ENCODE measurements at places on chromosomes 6 and 20.

DNA sequence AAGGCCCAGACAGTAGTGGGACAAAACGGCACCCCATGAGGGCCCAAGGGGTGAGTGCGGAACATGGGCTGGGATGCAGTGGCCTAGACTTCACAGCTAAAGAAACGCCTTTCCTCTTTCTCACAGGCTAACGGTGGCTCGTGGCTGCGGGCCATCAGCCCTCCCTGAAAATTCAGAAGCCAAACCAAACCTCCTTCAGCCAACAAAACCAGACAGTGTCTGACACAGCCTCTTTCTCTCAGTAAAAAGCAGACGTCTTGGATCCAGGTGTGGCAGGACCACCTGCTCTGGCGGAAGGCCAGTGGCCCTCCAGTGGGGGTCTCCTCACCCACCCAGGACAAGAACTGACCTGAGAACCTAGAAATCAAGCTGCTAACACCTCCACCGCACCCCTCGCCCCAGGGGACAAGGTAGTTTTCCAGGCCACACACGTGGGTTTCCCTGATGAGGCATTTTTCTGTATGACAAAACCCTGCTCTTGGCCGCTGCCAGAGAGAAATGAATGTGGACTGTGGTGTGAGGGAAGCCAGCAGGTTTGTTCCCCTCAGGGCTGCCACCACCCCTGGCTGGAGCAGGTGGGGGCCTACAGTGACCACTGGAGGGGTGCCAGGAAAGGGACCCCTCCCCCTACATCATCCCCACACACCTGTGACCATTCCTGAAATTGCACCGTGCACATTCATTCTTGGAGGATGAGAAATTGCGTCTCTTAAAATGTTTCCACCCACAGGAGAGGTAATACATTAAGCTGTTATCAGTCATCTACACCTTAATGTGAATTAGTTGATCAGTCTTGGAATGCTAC, 76.8 kb upstream of the PIM1 start:
- DNase-seq, result no peak

- no peak for DNase-seq
Measured at GRCh38 chr6:4607793-4608192, 168.4 kb upstream of the CDYL start.

- no peak for DNase-seq
Measured at GRCh38 chr20:61686051-61686936, 379.4 kb downstream of the TAF4 start.

- DNase-seq, result no peak
Measured at GRCh38 chr6:5435449-5435848, 174.1 kb downstream of the FARS2 start.

DNA sequence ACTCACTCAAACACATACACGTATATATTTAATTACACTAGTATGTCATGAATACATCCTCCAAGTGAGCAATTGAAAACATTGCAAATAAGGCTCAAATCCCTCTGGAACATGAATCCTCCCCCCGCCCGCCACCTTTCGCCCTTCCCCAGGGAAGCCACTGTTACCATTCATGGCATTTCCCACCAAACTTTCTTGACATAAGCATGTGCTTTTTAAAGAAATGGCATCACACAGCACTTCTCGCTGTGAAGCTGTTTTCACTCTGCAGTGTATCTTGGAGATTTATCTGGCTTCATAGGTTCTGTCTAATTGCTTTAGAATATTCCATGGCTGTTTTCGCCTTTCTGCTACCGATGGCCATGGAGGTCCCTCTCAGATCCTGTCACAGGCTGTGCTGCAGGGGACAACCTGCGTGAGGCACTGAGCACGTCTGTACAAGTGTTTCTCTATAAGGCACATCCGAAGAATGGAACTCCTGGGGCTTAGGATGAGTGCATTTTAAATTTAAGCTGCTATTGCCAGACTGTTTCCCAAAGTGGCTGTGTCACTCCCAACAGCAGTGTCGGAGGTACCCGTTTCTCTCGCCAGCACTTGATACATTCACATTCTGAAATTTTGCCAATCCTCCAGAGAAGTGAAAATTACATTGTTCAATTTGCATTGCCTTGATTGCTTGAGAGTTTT, 22.2 kb upstream of the PHACTR3 start:
- DNase-seq, result no peak

GRCh38 chr6:74287441-74287840, 591.4 kb downstream of the CD109 start:
- no peak for DNase-seq

- no peak for DNase-seq
Measured at GRCh38 chr6:25659633-25660368, 7.8 kb downstream of the SCGN start.

DNA sequence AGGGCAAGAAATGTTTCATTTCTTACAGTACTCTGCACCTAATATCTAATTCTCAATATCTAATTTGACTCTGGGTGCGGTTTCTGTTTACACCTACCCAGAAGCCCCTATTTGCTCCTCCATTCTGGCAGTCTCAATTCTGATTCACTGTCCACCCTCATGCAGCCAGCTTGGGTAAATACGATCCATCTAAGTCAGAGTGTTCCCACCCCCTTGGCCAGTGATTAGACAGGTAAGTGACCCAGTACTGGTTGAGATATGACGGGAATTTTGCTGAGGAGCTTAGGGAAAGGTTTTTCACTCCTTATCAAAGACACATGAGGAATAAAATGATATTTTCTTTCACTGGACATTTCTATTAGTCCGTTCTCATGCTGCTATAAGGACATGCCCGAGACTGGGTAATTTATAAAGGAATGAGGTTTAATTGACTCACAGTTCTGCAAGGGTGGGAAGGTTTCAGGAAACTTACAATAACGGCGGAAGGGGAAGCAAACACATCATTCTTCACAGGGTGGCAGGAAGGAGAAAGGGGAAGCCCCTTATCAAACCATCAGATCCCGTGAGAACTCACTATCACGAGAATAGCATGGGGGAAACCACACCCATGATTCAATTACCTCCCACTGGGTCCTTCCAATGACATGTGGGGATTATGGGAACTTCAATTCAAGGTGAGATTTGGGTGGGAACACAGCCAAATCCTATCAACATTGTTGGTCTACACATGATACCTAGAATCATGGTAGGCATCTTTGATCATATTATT, 29.4 kb downstream of the GLO1 start:
- DNase-seq, result no peak

DNA sequence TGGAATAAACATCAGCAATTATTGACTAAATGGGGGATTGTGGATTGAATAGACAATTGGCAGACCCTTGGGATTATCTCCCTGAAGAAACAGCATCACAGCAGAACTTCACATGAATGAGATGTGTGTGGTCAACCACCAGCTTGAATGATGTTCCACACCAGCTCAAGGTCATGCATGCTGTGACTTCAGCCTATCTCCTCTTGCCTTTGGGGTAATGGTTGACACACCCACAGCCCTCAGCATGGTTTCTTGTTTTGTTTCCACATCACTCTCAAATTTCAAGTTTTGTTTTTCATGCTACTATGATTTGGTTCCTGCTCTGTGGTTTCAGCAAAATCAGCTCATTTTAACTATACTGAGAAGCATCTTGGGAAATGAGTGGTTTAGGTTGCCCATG, 94.3 kb downstream of the PAK5 start:
- DNase-seq, result no peak

- no peak for DNase-seq
Measured at GRCh38 chr20:47957135-47957534, 171.9 kb upstream of the SULF2 start.

- no peak for DNase-seq
Measured at GRCh38 chr20:32004963-32005362, 5.3 kb upstream of the CCM2L start.

- no peak for DNase-seq
Measured at GRCh38 chr6:12198851-12199250, 91.3 kb upstream of the EDN1 start.

GRCh38 chr6:129419324-129419723, 290.7 kb downstream of the ARHGAP18 start:
- DNase-seq, result no peak

- DNase-seq, result no peak
Measured at GRCh38 chr6:141183368-141183767, 949.4 kb upstream of the GJE1 start.

DNA sequence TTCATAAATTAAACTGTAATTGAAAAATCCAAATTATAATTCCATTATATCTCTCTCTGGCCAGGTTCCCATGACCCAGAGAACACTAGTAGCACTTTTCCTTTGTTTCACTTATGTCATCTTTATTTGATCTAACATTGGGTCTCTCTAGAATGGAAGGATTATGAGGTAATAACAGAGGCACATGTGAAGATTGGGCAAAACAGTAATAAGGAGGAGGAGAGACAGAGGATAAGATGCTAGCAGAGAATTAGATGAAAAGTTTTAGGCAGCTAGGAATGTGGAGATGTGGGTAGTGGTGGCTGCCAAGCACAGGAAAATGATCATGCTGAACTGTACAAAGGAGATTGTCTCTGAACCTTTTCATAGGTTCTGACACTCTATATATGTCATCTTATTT, 3.3 kb downstream of the TAB2 start:
- DNase-seq, result no peak

DNA sequence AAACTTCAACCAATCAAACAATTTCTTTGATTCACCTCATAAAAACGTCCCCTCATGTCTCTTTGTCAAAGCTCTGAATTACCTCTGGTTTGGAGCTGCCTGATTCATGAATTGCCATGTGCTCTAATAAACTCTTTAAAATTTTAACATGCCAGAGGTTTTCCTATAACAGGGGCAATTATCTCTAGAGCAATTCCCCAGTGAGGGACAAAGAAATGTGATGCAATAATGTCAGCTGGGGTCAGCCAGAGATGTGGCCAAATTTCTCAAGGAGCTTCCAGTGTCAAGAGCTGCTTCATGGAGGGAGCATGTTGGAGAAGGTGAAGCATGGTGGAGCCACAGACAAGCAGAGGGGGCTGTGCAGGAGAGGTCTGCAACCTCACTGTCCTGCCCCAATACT, 38.7 kb upstream of the RFPL4B start:
- DNase-seq, result no peak

DNA sequence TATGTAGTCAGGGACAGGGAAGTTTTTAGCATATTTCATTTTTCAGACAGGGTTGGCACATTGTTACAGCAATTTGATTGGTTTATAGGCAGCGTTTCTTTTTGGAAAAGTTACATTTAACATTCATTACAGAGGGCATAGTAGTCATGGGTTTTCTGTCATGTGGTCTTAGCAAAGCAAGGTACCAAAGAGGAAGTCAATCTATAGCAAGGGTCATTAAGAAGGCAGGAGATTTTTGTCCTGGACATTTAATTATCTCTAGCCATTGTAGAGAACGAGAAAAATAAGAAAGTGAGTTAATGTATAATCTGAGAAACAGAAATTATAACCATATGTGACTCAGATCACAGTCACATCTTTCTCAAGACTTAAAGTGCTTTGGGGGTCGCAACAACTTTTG, 47.4 kb downstream of the TPD52L1 start:
- DNase-seq, result no peak

DNA sequence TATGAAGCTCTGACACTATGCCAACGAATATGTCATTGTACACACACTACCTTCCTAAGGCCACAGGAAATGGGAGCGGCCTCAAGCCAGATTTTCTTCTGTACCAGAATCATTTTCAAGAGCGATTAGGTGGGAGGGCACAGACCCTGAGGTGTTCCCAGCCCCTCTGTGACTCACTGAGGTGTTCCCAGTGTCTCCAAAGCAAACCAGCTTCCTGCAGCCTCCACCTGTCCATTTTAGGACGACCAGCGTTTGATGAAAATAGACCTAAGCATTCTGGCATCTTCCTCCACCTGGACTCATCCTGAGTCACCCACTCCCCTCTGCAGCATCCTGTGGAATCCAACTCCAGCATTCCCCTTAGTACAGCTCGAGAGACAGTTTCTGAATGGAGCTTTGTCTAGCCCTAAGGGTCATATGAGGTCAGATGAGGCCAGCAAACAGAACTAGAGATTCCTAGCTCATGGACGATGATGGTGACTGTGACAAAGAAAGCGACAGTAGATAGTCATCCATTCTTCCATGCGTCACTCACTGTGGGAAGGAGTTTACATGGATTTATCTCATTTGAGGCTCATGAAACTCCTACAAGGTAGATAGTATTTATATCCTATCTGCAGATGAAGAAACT, 203.4 kb downstream of the PTPRT start:
- DNase-seq, result no peak

- no peak for DNase-seq
Measured at GRCh38 chr6:39063526-39063925, 14.9 kb downstream of the GLP1R start.

- DNase-seq, result no peak
Measured at GRCh38 chr20:62395311-62396242, 8.7 kb downstream of the RPS21 start.

- no peak for DNase-seq
Measured at GRCh38 chr20:50959543-50960126, 1.0 kb downstream of the MOCS3 start.

DNA sequence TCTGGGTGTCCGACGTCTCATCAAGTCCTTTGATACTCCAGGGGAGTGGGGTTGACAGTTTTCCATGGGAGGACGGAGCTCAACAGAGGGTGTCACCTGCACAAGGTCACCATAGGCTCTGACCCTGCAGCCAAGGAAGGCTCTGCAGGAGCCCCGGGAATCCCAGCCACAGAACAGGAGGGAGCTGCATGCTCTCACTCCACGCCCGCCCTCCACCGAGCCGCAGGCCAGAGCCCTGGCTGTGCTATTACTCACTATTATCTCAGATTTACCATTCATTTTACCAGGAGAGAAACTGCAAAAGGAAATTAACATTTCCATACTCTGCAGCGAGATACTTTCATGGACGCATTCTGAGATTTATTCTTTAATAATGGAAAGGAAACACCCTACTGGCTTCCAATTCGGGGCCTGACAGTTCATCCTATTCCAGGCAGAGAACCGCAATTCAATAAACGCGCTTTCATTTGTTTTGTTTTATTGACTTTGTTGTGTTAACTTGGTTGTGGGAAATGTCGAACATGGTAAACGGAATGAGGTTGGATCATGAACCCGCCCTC, 18.3 kb upstream of the NTSR1 start:
- DNase-seq, result no peak

- DNase-seq, result no peak
Measured at GRCh38 chr6:168155193-168155592, 76.2 kb upstream of the FRMD1 start.

DNA sequence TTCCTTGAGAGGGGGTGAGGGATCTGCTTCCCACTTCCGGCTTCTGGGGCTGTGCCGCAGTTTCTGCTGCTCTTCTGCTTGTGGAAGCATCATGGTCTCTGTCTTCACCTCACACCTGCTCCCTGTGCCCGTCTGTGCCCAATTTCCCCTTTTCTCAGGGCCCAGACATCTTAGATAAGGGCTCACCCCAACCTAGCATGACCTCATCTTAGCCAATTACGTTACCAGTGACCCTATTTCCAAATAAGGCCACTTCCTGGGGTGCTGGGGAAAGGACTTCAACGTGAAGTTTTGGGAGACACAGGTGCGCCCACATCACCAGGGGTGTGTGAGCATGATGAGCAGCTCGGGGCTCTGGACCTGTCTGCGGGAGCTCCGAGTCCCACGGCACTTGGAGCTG, 20.7 kb upstream of the RBBP8NL start:
- no peak for DNase-seq

- no peak for DNase-seq
Measured at GRCh38 chr6:128310451-128310850, 209.9 kb downstream of the PTPRK start.

GRCh38 chr6:88989215-88989614, 25.8 kb upstream of the RNGTT start:
- DNase-seq, result no peak
